Left colon (tissue), 2 donors: ENCODE measurements at places on chromosomes 1 and 21. TPM values are rescaled to one million over a fixed set of nuclear protein-coding genes. Genes with fewer than 3 reads are reported as not detected.

DNA sequence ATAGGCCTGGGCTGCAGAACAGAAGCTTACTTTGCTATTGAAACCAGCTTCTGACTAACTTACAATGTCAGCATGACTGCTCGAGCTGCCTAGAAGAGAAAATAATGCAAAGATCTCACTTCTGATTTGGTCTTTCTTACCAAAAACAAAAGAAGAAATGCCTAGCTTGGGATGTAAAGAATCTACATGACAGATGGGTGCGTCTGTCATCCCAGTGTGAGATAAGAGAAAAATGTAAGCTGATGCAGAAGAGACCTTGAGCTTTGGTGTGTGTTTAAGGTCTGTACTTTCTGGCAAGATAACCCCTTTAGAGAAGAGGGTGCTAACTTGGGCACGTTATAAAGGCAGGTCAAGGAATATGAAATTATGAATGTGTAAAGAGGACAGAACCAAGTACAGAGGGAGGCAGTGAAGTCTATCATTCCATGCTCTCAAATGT is 3.6 kb downstream of the FAM20B start:
- DNase-seq, result no peak

- DNase-seq, result peak; percentile 46
Measured at GRCh38 chr1:10724052-10724494, 72.4 kb downstream of the CASZ1 start.

- no peak for DNase-seq
Measured at GRCh38 chr1:58031416-58031815, 515.1 kb downstream of the OMA1 start.

Gene CNR2
- 0.39 TPM for total RNA-seq

Gene CAMSAP2
- total RNA-seq, result 7.4 TPM

Gene WNT4
- 2.5 TPM for total RNA-seq

Gene SYTL1
- total RNA-seq, result 15.2 TPM
